RWPE2 (cell line): ENCODE measurements at places on chromosomes 16 and 17.

- no peak for DNase-seq
- H3K4me1 ChIP-seq, result peaks cover 2% of the 10 kb centered on the region
- H3K36me3 ChIP-seq, result peaks cover 23% of the 10 kb centered on the region
- peak overlapping the region; percentile 77 for H3K4me3 ChIP-seq
- peak overlapping the region; percentile 72 for H3K27ac ChIP-seq
Observed at GRCh38 chr17:4987767-4988567, 492 bp upstream of the CAMTA2 start.

DNA sequence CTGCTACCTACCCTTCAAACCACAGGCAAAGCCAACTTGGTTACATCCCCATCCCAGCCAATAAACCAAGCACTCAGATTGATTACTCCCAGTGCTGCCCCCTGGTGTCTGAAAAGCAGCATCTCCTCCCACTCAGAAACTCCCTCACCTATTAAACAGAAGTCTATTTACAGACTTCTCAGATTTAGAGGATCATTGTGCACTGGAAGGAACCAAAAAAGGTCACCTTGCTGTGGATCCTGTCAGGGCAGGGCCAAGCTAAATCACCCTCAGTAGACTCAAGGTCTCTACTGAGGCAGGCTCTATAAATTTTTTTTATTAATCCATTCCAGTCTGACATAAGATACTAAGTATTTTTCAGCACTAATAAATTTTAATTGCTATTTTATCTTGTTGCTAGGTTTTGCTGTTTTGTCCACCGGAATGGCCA, 17.6 kb downstream of the HIGD1B start:
- no peaks in the 10 kb centered on the region for H3K4me1 ChIP-seq
- peaks cover 95% of the 10 kb centered on the region for H3K36me3 ChIP-seq
- H3K27ac ChIP-seq, result no peak overlapping the region

GRCh38 chr16:67424261-67424615, 6.7 kb upstream of the HSD11B2 start:
- no peak overlapping the region for H3K4me3 ChIP-seq
- H3K27ac ChIP-seq, result no peak overlapping the region
- H3K27me3 ChIP-seq, result no peaks in the 10 kb centered on the region
- no peak for DNase-seq

- H3K4me3 ChIP-seq, result no peak overlapping the region
- no peak for DNase-seq
- no peaks in the 10 kb centered on the region for H3K27me3 ChIP-seq
- H3K27ac ChIP-seq, result no peak overlapping the region
- peaks cover 24% of the 10 kb centered on the region; the same call in 1 of the 2 replicates for H3K36me3 ChIP-seq
Observed at GRCh38 chr17:75634376-75634740, 1.1 kb downstream of the SMIM5 start.

DNA sequence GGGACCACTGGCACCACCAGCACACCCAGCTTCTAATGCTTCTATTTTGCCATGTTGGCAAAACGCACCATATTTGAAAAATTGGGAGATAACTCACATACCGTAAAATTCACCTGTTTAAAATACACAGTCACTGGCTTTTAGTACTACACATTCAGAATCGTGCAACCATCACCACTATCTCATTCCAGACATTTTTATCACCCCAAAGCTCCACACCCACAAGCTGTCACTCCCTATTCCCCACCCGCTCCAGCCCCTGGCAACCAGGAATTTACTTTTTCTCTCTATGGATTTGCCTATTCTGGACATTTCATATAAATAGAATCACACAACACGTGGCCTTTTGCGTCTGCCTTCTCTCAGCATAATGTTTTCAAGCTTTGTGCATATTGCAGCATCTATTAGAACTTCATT, 25.0 kb downstream of the PPL start:
- peak overlapping the region; percentile 25 for H3K27ac ChIP-seq
- H3K4me3 ChIP-seq, result no peak overlapping the region
- peaks cover 51% of the 10 kb centered on the region for H3K36me3 ChIP-seq
- H3K27me3 ChIP-seq, result no peaks in the 10 kb centered on the region
- H3K4me1 ChIP-seq, result peaks cover 4% of the 10 kb centered on the region

DNA sequence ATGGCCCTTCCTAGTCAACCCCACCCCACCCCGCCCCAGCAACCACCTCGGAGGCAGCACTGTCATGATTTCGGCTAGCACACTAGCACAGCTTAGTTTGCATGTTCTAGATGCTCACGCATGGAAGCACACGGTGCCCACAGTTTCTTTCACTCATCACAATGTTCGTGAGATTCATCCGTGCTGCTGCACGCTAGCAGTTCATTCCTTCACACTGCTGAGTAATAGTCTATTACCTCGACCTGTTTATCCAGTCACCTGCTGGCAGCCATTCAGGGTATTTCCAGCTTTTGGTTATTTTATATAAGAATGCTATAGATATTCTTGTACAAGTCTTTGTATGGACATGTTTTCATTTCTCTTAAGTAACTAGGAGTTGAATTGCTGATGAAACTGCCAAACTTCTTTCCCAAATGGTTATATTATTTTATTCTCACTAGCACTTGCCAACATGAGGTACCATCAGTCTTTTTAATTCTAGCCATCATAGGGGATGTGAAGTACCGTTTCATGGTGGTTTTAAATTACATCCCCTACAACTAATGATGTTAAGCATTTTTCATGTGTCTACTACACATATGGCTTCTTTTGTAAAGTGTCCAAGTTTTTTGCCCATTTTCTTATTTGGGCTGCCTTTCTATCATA, 75.7 kb downstream of the CYTH1 start:
- peaks cover 40% of the 10 kb centered on the region for H3K4me1 ChIP-seq
- H3K27ac ChIP-seq, result peak overlapping the region; percentile 92
- H3K36me3 ChIP-seq, result peaks cover 63% of the 10 kb centered on the region

DNA sequence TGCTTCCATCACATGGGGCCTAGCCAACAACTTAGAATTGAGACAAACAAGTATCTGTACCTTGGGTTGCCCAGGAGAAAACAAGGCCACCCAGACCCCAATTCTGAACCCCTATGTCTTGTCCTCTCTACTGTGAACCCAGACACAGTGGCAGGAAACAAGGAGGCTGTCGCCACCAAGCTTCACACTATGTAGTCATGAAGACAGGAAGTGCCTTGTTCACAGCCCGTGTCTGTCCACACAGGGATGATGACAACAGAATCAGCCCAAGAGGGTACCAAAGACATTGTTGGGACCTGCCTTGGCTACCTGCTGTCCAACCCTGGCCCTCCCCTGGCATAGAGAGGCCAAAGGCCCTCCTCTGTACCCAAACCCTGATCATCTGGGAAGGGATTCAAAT, 84.8 kb downstream of the CDYL2 start:
- no peak overlapping the region for H3K27ac ChIP-seq
- no peak for DNase-seq
- no peak overlapping the region for H3K4me3 ChIP-seq
- no peaks in the 10 kb centered on the region for H3K4me1 ChIP-seq
- no peaks in the 10 kb centered on the region for H3K36me3 ChIP-seq

DNA sequence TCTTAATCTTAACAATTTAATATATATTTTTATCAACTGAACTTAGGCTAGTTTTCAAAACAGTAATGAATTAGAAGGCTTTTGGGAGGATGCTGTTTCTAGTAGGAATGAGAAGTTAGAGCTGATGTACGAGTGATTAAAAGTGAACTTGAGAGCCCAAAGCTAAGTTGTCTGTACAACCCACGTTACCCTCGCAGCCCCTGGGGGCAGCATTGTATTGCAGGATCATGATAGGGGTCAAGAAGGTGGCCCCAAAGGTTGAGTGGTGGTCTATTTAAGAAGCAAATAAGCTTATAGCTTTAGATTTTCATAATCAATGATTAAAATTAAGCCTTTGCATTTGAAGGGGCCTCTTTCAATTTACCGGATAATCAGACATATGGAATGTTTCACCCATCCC, 33.7 kb upstream of the ALDH3A2 start:
- no peaks in the 10 kb centered on the region for H3K36me3 ChIP-seq
- no peak for DNase-seq
- H3K4me3 ChIP-seq, result no peak overlapping the region
- no peaks in the 10 kb centered on the region for H3K27me3 ChIP-seq
- no peak overlapping the region for H3K27ac ChIP-seq

DNA sequence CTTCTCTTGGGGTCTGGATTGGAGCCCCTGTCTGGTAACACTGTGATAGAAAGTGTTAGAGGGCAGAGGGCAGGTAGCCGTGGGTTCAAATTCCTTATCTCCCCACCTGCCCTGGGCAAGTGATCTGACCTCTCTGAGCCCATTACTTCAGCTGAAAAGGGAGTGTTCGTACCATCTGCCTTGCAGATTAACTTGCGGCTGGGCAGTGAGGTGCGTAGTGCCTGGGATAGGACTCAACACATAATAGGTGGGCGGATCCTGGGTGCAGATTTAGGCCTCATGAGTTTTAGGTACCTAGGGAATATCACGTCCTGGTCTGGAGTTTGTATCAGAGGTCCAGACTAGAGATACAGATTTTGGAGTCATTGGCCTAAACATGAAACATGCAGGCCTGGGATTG, 329.6 kb downstream of the CPPED1 start:
- DNase-seq, result no peak
- no peaks in the 10 kb centered on the region for H3K4me1 ChIP-seq
- H3K4me3 ChIP-seq, result no peak overlapping the region
- H3K27ac ChIP-seq, result no peak overlapping the region
- H3K27me3 ChIP-seq, result no peaks in the 10 kb centered on the region
- H3K36me3 ChIP-seq, result no peaks in the 10 kb centered on the region

DNA sequence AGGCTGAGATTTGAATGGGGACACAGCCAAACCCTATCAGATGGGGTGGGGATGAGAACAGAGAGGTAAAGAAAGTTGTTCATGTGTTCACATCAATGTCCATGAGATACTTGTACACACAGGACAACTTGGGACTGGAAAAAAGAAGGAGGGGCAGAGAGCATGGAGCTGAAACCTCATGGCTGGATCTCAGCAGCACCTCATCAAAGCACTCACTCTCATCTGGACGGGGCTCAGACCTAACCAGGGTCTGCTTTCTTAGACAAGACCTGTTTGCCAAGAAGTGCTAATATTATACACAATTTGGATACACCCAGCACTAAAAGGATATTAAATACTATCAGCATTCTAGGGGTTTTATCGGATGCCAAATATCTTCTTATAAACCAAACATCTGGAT, 399.8 kb downstream of the SLC39A11 start:
- no peak overlapping the region for H3K4me3 ChIP-seq
- H3K4me1 ChIP-seq, result peaks cover 16% of the 10 kb centered on the region
- DNase-seq, result no peak

- H3K27ac ChIP-seq, result no peak overlapping the region
- H3K27me3 ChIP-seq, result peaks cover 54% of the 10 kb centered on the region
- no peaks in the 10 kb centered on the region for H3K4me1 ChIP-seq
- no peak overlapping the region for H3K4me3 ChIP-seq
- no peaks in the 10 kb centered on the region for H3K36me3 ChIP-seq
Observed at GRCh38 chr17:48628649-48629410, 2.7 kb upstream of the HOXB9 start.

- no peaks in the 10 kb centered on the region for H3K36me3 ChIP-seq
- DNase-seq, result no peak
- no peak overlapping the region for H3K27ac ChIP-seq
- peaks cover 24% of the 10 kb centered on the region for H3K27me3 ChIP-seq
- H3K4me3 ChIP-seq, result no peak overlapping the region
- no peaks in the 10 kb centered on the region for H3K4me1 ChIP-seq
Observed at GRCh38 chr16:79329166-79329521, 271.4 kb downstream of the MAF start.

DNA sequence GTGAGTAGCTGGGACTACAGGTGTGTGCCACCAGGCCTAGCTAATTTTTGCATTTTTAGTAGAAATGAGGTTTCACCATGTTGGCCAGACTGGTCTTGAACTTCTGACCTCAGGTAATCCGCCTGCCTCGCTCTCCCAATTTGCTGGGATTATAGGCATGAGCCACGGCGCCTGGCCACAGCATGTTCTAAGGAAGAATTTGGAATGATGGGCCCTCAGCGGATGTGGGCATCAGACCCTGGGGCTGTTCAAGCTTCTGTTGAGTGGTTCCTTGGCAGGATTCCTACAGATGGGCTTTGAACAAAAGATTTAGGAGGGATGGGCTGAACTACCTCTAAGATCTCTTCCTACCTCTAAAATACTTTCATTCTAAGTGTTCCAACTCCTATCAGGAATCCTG, 4.1 kb downstream of the PRPSAP2 start:
- no peak overlapping the region for H3K27ac ChIP-seq
- H3K36me3 ChIP-seq, result peaks cover 20% of the 10 kb centered on the region
- H3K4me1 ChIP-seq, result no peaks in the 10 kb centered on the region
- no peak for DNase-seq

DNA sequence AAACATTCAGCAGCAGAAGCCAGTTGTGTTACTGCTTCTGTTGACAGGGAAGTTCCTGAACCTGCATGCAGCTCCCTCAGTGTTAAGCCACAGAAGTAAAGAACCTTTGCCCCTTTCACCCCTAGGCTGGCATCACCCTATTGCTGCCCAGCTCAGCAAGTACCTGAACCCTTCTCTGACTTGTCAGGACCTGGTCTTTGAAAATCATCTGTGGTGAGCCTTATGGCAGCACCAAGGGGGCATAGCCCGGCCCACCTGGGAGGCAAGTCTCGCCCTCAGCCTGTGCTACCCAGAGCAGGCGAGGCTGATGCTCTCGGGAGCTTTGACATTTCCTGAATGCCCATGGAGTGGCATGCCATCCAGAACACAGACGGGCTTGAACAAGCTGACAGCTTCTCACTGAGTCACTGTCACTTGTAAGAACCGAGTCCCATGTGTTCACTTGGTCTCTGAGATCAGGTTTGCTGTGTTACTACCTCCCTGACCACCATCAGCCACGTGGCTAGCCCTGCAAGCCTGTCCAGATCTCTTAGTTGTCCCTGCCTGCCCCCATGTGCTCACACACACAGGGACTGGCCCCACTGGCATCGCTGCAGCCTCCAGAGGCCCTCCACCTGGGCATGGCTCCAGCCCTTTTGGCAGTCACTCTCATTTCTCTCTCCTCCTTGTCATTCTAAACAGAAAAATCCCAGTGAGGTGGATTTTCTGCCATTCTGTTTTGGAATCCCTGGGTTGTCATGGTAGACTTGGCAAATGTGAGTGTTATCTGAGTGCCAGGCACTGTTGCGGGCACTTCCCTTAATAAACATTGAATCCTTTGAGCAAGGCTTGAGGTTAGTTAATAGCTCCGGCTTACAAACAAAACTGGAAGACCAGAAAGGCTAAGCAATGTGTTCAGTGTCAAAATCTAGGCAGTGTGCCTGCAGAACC, 2.9 kb upstream of the CARMIL2 start:
- H3K36me3 ChIP-seq, result peaks cover 22% of the 10 kb centered on the region
- H3K27me3 ChIP-seq, result peaks cover 19% of the 10 kb centered on the region
- no peak overlapping the region for H3K4me3 ChIP-seq
- H3K4me1 ChIP-seq, result no peaks in the 10 kb centered on the region
- H3K27ac ChIP-seq, result no peak overlapping the region

DNA sequence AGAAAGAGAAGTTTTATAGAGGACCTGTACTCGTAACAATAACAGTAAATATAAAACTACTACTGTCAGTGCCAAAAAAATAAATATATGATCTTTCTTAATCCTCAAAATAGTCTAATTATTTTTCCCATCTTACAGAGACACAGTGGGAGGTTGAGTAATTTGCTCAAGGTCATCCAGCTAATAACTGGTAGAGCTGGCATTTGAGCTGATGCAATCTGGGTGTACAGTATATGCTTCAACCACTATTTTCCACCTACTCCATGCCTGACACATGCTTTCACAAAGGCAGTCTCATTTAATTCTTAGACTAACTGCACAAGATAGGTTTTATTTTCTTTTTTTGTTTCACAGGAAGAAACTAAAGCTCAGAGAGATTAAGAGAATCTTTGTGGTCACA, 33.6 kb downstream of the PIGL start:
- peaks cover 2% of the 10 kb centered on the region for H3K4me1 ChIP-seq
- H3K27ac ChIP-seq, result no peak overlapping the region
- H3K4me3 ChIP-seq, result no peak overlapping the region
